ENCODE measurements at places on chromosomes 11 and 22.

DNA sequence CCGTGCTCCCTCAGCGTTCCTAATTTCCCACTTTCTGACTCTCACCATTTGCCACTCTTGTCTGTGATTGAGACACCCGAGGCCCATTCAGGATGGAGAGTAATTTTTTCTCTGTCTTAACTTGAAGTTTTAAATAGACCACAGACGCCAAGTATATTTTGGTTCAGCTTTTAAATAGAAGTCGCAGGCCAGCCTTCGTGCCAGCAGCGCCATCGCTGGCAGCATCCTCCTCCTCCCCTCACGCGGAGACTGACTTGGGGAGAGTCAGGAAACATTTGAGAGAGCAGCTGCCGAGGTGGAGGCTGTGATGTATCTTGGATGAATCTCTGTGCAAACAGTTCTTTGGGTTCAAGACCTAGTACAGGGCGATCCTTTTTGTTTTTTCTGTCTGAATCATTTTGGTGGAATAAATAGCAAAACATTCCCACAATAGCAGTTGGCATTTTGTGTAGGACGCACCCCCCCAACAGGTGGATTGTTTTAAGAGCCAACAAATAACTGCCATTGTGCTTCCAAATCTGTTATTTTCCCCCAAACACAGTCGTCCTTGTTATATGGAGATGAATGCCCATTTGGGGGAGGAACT is 889 bp upstream of the DMC1 start:
- DNase-seq = peak; percentile 37

DNA sequence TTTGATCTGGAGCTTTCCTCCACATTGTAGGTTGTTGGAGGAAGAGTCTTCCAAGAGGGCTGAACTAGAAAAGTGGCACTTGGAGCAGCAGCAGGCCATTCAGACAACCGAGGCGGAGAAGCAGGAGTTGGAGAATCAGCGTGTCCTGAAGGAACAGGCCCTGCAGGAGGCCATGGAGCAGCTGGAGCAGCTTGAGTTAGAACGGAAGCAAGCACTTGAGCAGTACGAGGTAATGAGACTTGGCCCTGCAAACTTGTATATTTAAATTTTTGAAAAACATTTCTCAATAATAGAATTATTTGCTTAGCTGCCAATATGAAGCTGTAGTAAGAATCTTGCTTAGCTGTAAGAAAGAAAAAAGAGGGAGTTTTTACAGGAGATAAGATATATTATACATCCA is 84.0 kb downstream of the SWAP70 start:
- no peak for DNase-seq

GRCh38 chr11:112961751-112962578 is 745 bp downstream of the NCAM1 start:
- DNase-seq = no peak

GRCh38 chr11:46918788-46919513 is 601 bp upstream of the LRP4 start:
- no peak for DNase-seq

- peak; percentile 36 for DNase-seq
Observed at GRCh38 chr11:45798793-45799441, 6.0 kb upstream of the SLC35C1 start.

DNA sequence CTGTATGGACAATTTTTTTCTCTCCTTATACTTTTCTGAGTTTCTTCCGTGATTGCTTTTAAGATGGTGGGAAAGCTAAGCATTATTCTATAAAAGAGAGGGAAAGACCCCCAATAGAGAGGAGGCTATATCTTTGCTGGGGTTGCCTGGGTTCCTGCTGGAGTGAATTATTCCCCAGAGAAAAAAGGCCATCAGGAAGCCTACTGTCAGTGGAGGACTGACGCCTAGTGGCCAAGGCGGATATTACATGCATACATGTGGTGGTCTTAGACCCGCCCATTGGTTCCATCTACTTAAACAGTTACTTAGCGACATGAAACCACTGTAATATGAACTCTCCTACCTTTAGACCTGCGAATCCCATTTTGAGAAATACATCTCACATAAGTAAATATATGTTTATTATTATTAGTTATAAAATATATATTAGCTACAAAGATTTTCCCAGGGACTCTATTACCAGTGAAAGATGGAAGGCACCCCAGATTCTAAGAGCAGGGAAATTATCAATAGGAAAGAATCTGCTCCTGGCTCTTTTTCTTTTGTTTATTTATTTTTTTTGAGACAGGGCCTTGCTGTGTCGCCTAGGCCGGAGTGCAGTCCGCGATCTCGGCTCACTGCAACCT is 15.7 kb upstream of the PGA3 start:
- DNase-seq = peak; percentile 89

- no peak for DNase-seq
Observed at GRCh38 chr11:127057126-127057525, 56.6 kb upstream of the KIRREL3 start.

GRCh38 chr11:44887636-44888035 is 63.0 kb downstream of the TP53I11 start:
- DNase-seq = no peak

DNA sequence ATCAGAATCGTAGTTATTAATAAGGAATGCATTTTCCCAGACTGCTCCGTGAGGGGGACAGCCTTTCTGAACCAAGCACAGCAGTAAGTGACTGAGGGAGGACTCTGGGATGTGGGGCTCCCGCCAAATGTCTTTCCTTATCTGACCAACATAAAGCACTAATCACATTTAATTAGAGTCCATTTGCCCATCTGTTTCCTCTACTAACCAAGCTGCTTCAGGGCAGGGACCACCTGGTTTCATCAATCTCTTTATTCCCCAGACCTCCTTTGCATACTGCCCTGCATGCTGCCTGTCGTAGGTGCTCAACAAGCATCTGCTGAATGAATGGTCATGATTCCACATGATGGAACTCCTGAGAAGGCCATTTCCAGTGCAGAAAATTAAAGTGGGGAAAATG is 29.4 kb downstream of the SMCO4 start:
- no peak for DNase-seq

- DNase-seq = no peak
Observed at GRCh38 chr11:76786441-76787014, 3.4 kb downstream of the TSKU start.

DNA sequence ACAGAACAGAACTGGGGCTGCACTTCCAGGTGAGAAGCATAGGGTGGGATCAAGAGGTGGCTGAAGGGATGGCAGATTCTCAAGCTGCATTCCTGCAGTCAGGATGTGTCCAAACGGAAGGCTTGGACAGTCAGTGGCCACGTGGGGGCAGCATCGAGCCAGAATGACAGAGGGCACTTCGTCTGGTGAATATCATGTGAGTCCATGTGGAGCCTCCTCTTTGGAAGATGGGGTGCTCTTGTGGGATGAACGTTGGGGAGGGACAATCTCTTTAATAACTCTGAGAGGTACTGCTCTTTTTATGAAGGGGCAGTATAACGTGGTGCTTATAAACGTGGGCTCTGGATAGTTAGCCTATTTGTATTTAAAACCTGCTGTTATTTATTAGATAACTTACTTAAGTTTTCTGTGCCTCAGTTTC is 154.9 kb upstream of the NAV2 start:
- peak; percentile 55 for DNase-seq

- no peak for DNase-seq
Observed at GRCh38 chr11:37988031-37988430, 1390.0 kb upstream of the RAG2 start.

DNA sequence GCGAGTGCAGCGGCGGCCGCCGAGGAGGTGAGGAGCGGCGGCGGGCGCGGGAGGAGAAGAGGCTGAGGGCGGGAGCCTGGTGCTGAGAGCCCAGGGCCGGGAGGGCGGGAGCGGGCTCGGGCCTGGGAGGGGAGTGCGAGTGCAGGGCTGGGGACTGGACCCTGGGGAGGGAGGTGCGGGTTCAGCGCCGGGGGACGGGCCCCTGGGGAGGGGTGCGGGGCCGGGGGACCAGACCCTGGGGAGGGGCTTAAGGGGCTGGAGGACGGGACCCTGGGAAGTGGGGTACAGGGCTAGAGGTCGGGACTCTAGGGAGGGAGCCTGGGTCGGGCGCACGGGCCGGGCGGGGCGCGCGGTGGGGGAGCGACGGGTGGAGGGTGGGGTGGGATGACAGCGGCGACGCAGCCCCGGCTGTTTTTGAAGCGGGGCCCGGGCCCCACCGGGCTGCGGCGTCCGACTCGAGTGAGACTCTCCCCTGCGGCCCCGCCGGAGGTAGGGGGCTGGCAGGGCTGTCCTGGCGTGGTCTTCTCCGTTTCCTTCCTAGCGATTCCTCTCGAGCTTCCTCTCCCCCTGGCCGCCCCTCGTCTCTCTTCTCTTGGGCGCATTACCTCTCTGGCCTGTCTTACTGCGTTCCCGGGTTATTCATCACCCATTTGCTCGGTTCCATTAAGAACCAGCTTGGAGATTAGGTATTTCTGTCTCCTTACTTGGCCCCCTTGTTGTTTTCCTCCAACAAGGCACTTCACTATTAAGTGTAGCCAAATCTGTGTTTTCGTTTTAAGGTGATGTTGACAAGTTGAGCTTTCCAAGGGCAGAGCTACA is 754 bp downstream of the NUP50 start:
- DNase-seq = peak; percentile 51

DNA sequence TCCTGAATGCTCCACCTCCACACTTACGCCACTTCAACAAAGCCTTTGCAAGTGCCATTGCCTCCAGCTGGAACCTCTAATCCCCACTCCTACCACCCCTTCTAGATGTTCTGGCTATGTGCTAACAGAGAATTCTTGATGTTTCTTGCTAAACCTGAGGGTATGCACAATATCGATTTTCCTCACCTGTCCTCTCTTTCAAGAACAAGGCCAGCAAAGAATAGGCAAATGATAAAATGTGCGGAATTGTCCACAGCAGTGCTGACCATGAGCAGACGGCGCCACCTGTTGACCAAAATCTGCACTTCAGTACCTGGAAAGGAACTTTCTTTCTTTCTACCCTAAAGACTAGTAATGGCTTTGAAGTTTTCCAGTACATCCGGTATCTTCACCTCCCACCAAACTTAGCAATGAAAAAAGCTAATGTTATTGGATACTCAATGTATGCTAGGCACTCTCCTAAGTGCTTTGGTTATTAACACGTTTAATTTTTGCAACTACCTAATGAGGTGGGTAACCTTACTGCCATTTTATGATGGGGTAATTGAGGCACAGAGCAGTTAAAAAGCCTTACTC is 3.4 kb downstream of the TIMM10 start:
- DNase-seq = peak; percentile 87

GRCh38 chr11:62664405-62665074 is 470 bp downstream of the C11orf98 start:
- peak; percentile 58 for DNase-seq

GRCh38 chr11:96337541-96338431 is 5.2 kb downstream of the MAML2 start:
- DNase-seq = no peak

GRCh38 chr11:1939006-1939625 is 8.0 kb upstream of the MRPL23 start:
- DNase-seq = no peak

DNA sequence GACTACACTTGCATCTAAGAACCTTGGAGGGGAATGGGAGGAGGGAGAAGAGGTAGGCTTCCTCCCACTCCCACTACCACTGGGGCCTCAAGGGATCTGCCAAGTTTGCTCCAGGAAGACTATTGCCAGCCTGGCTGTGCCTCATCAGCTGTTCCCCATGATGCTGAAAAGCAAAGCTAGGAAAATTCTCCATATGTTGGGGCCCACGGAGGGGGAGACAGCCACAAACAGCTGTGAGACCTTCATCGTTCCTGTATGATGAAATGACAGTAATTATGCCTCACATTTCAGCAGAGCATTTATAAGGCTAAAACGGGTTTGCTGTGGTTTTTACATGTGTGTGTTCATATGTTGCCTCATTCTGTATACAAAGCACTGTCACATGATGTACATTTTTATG is 6.7 kb downstream of the DSCAML1 start:
- DNase-seq = no peak

DNA sequence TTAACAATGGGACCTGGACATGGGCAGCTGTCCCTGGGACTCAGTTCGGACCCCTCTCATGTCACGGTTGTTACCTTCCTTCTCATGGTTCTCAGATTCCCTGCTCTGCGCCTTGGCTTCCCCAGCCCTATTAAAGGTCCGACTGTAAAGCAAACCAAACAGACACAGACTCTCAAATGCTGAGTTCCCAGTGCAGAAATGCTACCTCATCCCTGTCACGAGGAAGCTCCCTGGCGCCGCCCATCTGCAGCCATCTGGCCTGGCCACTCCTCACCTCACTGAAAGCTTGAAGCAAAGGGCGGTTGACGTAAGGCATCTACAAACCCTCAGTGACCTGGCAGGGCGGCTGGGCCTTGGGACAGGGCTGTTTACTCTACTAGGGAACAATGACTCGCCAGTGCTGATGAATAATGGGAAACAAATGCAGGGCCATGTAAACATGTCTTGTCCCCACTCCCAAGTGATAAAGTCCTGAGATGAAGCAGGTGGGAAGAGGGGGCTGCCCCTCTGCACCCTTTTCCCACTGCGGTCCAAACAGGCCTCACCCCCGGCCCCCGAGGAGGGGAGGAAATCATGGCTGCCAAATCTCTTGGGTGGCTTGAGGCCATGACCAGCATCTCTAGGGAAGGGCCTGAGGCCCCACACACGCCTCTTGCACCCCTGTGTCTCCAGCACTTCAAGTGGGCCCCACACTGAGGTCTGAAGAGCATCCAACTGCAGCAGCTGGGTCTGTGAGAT is 49.3 kb downstream of the SCUBE1 start:
- DNase-seq = peak; percentile 47

DNA sequence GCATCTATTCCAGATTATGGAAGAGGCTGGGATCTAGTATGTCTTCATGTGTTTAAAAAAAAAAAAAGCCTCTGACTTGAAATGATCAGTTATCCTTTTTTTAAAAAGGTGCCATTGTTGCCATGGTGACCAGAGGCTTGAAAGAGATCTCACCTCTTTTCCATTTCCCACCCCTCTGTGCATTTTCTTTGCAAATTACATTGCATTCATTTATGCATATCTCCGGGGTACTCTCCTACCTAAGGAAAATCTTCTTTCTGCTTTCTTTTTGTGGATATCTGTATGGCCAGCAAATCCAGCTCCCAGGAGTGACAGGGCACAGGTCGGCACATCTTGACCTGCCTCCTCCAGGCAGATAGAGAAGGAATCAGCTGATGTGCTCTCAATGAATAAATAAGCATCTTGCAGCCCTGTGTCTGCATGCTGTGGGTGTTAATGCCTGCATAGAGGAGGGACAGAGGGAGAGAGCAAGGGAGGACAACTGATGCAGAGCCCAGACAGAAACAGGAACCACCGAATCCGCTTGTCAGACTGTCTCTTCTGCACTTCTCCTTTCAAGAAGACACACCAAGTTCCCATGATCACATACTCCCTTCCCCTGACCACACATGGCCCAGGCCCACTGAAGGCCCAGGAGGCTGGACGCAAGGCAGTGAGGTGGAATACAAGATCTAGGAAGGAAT is 50.9 kb downstream of the CWC15 start:
- no peak for DNase-seq

- peak; percentile 26 for DNase-seq
Observed at GRCh38 chr22:25051983-25052710, 99.6 kb downstream of the KIAA1671 start.

- DNase-seq = no peak
Observed at GRCh38 chr22:30882184-30882717, 86.3 kb downstream of the MORC2 start.

- no peak for DNase-seq
Observed at GRCh38 chr11:131430473-131431208, 60.2 kb downstream of the NTM start.

GRCh38 chr22:43164636-43165035 is 13.3 kb downstream of the TSPO start:
- no peak for DNase-seq

GRCh38 chr11:128194216-128194615 is 393.1 kb downstream of the ETS1 start:
- DNase-seq = no peak

- DNase-seq = no peak
Observed at GRCh38 chr11:89267660-89268302, 90.1 kb downstream of the TYR start.

All from HuH-7 (cell line).